ENCODE measurements at places on chromosomes 4 and X. TPM values are rescaled to one million over a fixed set of nuclear protein-coding genes. Genes with fewer than 3 reads are reported as not detected.

ARHGEF9 gene
- 10.8 TPM for total RNA-seq

TSPAN7 gene
- not detected for total RNA-seq

MAPK10 gene
- 12.1 TPM for total RNA-seq

KIAA1210 gene
- not detected for total RNA-seq

CACNA1F gene
- total RNA-seq, result not detected

CENPE gene
- 15.5 TPM for total RNA-seq

SPP1 gene
- 11.3 TPM for total RNA-seq

GCNA gene
- total RNA-seq, result 2.6 TPM

ZNF711 gene
- 0.86 TPM for total RNA-seq

MAGEB17 gene
- not detected for total RNA-seq

GYG2 gene
- 3.9 TPM for total RNA-seq

FOXP3 gene
- total RNA-seq, result under 0.01 TPM

GAB1 gene
- total RNA-seq, result 16.1 TPM

GLUD2 gene
- total RNA-seq, result 1.9 TPM

SHROOM4 gene
- 0.43 TPM for total RNA-seq

TRO gene
- 17.1 TPM for total RNA-seq

PCDH11X gene
- not detected for total RNA-seq

XAGE5 gene
- total RNA-seq, result not detected

KCNE5 gene
- total RNA-seq, result not detected

GPR173 gene
- total RNA-seq, result 3.9 TPM

AREG gene
- total RNA-seq, result not detected

VCX gene
- not detected for total RNA-seq

PGK1 gene
- total RNA-seq, result 194 TPM
